ENCODE measurements at places on chromosomes 13 and 19.

GRCh38 chr19:49957262-49957915, 3.6 kb downstream of the SIGLEC11 start:
- no peak overlapping the region for H3K4me3 ChIP-seq
- H3K27me3 ChIP-seq, result peaks cover 23% of the 10 kb centered on the region
- no peaks in the 10 kb centered on the region for H3K4me1 ChIP-seq
- no peaks in the 10 kb centered on the region for H3K36me3 ChIP-seq
- H3K27ac ChIP-seq, result no peak overlapping the region
- DNase-seq, result no peak

- peak overlapping the region; percentile 76 for H3K27ac ChIP-seq
- peaks cover 11% of the 10 kb centered on the region for H3K4me1 ChIP-seq
- H3K36me3 ChIP-seq, result peaks cover 91% of the 10 kb centered on the region
- no peaks in the 10 kb centered on the region for H3K27me3 ChIP-seq
Measured at GRCh38 chr19:19677579-19677978, 8.9 kb downstream of the ZNF101 start.

DNA sequence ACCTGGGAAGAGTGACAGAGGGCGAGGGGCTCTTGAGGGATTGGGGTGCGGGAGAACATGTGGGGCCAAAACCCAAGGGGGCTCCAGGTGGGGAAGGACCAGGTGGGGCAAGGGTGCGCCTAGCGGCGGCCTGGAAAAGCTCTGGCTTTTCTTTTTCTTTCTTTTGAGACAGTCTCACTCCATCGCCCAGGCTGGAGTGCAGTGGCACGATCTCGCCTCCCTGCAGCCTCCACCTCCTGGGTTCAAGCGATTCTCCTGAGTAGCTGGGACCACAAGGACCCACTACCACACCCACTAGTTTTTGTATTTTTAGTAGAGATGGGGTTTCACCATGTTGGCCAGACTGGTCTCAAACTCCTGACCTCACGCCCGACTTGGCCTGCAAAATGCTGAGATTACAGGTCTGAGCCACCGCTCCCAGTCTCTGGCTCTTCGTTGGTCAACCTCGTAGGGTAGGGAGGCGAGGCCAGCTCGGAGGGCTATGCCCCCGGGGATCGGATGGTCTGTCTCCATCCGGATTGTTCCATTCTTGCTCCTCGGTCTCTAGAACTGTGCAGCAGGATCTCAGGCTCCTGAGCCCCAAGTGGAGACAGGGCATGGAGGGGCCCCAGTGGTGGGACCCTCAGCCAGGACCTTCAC, 3.7 kb downstream of the GADD45B start:
- peaks cover 24% of the 10 kb centered on the region for H3K36me3 ChIP-seq
- H3K4me1 ChIP-seq, result peaks cover 32% of the 10 kb centered on the region
- H3K27me3 ChIP-seq, result peaks cover 4% of the 10 kb centered on the region
- peak overlapping the region; percentile 66 for H3K4me3 ChIP-seq

- peaks cover 7% of the 10 kb centered on the region for H3K27me3 ChIP-seq
- no peak for DNase-seq
- H3K27ac ChIP-seq, result no peak overlapping the region
- peaks cover 5% of the 10 kb centered on the region for H3K4me1 ChIP-seq
Measured at GRCh38 chr13:51342706-51343105, 3.2 kb downstream of the SERPINE3 start.

- peaks cover 5% of the 10 kb centered on the region for H3K27me3 ChIP-seq
- no peaks in the 10 kb centered on the region for H3K36me3 ChIP-seq
- H3K4me1 ChIP-seq, result peaks cover 24% of the 10 kb centered on the region
- DNase-seq, result no peak
- no peak overlapping the region for H3K4me3 ChIP-seq
Measured at GRCh38 chr19:6866741-6867151, 20.6 kb upstream of the ADGRE1 start.

All from activated naive CD4-positive, alpha-beta T cell treated with anti-CD3 and anti-CD28 coated beads, Interleukin-2, amount 10 ng/mL, durations not matched to agents 7 days and 5 days (primary cell).